ENCODE measurements at places on chromosomes 7 and 10.

DNA sequence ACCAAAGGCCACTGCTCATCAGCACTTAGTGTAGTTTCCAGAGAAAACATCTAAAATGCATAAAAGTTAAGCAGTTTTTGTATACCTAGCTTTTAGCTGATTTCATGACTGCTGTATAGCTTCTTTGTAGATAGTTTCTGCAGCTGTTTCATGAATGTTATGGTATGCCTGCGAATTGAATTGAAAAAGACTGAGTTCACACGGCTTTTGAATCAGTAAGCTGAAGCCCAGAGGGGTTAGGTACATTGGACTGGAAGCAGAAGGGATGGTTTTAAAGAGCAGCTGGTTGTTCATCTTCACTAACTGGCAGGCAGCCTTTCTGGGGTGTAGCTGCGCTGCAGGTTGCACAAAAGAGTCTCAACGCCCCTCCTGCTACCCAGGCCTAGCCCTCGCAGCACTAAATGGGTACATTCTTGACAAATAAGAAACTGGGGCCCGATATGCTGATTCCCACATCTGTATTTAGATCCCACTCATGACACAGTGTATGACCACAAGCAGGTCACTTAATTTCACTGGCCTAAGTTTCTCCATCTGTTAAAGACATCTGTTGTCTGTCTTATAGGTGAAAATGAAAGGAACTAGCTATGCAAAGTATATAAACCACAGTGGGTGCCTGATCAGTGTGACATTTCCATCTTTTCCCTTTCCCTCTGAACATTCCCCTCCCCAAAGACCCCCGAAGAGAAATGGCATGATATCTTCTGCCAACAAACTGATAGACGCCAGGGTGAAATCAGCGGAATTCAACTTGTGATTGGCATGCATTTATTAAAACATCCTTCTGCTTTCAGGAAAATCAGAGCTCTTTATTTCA, 85.9 kb upstream of the AGBL3 start:
- DNase-seq, result no peak

- no peak for DNase-seq
Observed at GRCh38 chr10:22570234-22570633, 144.1 kb downstream of the PIP4K2A start.

DNA sequence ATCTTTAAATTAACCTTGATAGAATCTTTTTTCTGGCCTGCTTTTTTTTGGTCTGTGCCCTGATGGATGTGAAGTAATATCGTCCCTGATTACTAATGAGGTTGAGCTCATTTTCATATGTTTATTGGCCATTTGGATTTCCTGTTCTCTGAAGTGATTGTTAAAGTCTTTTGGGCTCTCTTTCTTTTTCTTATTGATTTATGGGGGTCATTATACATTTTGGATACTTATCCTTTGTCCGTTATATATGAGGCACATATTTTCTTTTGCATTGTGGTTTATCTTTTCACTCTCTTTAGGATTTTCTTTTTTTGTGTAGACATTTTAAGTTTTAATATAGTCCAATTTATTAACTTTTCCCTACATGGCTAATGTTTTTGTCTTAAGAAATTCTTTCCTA, 12.6 kb downstream of the SLK start:
- no peak for DNase-seq

DNA sequence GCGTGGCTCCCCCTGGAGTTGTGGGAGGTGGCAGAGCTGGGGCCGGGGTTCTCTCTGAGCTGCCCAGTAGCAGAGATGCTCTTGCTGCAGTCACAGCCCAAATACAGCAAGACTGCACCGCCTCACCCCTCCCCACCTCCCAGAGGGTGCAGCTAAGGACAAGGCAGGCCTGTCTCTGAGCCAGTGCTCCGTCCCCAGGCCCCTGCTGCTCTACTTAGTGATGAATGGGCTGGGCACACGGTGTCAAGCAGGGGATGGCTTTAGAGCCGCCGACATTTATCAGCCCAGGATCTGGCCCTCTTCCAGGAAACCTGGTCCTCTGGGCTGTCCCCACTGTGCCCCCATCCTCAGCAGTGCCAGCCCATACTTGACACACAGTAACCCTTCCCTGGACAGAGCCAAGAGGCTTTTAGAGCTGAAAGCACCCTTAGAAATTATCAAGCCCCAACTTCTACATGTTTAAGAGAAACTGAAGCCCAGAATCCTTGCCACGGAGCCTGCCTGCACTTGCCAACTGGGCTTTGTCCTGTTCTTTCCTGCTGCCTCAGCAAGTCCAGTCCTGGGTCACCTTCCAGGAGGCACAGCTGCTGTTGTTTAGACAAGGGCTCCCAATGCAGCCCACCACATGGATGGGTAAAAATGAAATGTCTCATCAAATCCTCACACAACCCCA, 137.1 kb upstream of the UNC5B start:
- DNase-seq, result no peak

- DNase-seq, result no peak
Observed at GRCh38 chr7:51731075-51731474, 414.5 kb upstream of the COBL start.
